Naive thymus-derived CD4-positive, alpha-beta T cell (primary cell): ENCODE measurements at places on chromosomes 11 and 22.

- DNase-seq: no peak
Measured at GRCh38 chr11:1566381-1567051, 5.6 kb downstream of the DUSP8 start.

DNA sequence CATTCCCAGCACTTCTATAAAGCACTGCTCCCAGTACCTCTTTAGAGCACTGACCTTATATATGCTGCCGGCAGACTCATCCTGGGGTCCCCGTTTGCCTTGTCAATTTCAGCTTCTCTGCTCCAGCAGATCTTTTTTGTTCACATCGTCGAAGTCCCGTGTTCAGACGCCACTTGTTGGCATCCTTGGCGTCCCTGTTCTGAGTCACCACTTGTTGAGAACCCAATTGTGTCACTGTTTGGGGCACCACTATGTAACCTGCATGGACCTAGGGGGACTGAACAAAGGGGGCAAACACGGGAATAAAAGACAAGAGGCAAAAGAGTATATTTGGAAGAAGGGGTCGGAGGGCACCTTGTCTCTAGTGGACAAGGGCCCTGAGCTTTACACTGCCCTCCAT is 25.5 kb downstream of the OR10A6 start:
- DNase-seq: no peak

DNA sequence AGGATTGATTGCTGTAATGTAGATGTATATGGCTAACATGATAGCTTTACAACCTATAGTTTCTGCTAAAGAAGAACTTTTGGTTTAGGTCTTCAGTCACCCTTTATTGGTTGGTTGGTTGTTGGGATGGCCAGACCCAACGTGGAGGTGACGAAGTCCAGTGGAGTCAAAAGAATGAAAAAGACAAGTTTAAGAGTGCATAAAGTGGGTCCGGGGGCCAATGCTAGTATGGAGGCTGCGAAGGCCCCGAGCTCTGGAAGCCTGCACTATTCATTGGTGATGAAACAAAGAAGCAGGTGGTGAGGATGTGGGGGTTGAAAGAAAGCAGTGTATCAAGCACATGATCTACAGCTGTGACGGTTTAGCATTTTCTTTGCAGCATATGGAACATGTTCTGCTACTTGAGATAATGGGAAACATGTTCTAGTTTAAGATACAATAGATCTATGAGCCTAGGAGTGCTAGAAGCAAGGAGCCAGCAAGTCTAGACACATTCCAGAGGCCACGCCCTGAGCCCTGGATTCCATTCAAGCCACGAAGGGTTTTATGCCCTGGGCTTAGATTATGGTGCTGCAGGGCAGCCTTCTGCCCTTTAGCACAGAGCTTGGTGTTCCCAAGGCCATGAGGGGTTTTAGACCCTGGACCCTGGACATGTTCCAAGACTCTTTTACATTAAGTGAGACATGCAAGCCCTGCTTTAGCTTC is 6.3 kb downstream of the TCP11L1 start:
- no peak for DNase-seq

DNA sequence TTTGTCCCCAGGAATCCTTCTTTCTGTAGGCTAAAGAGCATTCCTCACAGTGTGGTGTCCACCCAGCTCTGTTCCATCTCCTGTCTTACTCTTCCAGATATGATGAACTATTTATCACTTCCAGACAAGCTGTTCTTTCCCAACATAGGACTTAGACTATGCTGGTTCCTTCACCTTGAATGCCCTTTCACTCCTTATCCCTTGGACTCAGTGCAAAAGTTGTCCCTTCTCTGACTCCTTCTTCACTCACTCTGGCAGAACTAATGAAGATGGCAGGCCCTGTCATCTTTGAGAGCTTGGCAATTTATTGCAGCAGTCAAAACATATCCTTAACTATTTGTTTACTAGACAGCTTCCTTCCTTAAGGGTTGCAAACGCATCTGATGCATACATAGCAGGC is 3.5 kb upstream of the OSBP2 start:
- no peak for DNase-seq

DNA sequence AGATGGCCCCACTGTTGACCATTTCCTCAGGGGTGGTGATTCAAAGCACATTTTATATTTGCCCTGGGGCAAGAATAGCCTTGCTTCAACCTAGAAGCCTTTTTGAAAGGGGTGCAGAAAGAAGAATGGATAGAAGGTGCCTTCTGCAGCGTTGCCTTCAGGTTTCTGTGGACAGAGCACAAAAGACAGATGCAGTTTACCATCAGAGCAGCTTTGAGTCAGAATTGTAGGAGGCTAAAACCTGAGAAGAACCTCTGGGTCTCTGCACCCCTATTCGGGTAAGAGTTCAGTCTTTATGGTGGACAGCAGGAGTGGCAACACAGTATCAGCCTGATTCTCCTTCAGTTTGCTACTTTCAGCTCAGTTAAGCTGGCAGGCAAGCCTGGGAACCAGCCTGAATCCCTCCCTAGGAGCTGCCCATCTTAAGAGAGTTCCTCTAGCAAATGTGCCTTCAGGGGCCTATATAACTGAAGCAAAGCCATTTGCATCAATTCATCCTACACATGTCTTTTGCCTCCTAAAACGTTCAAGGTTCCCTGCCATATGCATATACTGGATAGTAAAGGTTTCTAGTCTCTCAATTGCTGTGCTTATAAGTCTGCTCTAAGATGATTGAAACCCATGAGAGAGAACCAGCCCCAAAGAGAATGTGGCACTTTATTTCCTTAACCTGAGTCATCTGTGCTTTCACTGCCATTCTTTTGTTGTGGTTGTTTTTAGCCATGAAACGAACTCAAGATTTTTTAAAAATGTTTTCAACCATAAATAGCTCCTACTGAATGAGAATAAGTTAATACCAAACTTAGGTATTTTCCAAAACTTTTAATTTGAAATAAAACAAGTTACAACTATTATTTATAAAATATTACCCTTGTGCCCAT is 123.0 kb downstream of the TRIM44 start:
- DNase-seq: peak; percentile 6

DNA sequence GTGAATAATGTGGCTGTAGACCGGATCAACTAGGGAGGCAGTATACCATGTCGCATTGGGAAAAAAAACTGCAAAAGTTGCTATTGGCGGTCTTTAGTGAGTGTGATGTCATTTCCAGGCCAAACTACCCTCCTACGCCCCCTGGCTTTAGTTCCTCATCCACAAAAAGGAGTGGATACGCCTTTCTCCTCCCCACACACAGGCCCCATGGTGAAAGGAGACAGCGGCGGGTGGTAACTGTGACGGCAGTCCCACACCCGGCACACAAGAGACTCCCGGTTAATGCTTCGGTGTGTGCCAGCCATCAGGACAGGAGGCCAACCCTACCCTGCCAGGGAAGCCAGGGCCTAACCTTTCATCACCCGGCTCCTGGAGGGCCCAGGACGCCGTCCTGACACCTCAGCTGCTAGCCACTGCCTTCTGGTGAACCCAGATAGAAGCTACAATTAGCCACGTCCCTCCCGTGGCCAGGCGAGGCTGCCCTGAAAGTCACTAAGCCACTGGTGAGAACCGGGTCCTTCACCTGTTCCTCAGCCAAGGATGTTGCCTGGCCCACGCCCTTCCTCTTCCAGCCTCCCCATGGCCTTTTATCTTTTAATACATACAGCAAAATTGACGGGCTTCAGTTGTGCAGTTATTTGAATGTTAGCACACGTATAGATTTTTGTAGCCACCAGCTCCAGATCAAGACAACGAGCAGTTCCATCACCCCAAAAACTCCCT is 10.8 kb downstream of the TP53I11 start:
- no peak for DNase-seq

GRCh38 chr22:43504666-43505261 is 93.0 kb downstream of the MPPED1 start:
- DNase-seq: no peak

DNA sequence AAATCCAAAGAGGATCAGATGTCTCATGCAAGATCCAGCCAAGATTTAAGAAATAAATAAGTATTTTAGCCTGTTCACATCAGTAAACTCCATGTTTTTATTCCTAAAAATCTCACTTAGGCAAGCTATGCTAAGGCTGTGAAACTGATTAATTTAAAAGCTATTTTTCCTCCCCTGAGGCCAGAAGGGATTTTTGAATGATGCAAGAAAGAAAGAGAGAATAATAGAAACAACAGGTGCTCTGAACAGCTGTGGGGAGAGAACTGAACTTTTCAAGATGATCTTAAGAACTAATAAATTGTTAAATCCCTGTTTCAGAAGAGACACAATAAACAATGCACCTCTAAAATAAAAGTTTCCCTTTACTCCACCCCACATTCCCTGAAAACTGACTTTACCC is 241.6 kb downstream of the DLG2 start:
- DNase-seq: no peak

DNA sequence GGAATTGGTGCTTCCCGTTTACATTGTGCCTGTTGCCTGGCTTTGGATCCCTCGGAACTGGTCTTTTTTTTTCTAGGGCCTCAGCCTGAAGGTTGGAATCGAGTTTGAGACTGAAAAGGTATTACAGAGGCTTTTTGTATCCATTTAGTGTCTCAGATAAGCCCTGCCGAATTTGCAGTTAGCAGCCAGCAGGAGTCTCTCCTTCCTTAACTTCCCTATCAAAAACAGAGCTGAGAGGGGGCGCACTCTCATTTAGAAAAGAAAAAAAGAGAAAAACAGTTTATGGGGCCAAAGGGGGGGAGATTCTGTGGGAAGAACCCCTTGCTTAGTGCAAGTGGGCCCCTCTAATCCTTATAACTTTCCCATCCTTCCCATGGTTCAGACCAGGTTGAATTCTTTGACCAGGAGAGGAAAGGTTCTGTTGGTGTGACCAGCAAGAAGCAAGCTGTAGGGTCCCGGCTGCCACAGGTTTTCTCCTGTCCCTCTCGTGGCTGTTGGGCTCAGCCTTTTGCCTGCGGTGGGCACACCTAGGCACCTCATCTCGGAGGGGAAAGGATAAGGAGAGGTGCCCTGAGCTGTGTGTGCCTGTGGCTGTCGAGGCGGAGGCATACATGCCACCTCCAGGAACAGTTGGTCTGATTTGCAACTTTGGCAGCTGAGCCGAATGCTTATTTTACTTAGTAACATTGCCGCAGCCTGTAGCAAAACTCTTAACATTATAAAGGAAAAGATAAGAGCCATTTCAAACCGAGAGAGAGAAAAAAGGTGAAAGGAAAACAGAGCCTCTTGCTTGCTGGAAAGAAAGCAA is 565.0 kb upstream of the CNTN5 start:
- no peak for DNase-seq

GRCh38 chr11:57881647-57882046 is 120.0 kb downstream of the CTNND1 start:
- no peak for DNase-seq

DNA sequence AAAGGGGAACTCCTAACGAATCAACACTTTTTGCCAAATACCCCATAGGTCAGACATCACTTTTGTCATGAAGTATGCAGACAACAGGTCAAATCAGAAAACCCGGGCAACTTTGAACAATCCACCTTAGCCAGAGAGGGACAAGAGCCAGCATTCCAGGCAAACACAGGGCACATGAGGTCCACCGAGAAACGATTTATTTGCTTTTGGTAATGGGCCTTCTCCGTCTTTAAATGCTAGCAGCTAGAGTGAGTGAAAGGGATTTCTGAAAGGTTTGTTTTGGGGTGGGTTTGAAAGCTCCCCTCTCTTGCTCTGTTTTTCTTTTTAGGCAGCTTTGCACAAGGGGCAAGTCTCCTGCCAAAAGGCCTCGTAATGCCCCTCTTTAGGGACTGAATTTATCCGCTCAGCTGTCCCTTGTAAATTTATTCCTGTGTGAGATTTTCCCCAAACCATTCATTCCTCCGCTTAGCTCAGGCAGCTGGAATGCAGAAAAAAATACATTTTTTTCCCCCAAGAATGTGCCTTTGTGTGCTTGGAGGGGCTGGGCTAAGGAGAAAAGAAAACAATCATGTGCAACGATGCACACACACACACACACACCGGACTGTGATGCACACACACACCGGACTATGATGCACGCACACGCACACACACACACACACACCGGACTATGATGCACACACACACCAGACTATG is 196.9 kb downstream of the SNX19 start:
- DNase-seq: no peak

DNA sequence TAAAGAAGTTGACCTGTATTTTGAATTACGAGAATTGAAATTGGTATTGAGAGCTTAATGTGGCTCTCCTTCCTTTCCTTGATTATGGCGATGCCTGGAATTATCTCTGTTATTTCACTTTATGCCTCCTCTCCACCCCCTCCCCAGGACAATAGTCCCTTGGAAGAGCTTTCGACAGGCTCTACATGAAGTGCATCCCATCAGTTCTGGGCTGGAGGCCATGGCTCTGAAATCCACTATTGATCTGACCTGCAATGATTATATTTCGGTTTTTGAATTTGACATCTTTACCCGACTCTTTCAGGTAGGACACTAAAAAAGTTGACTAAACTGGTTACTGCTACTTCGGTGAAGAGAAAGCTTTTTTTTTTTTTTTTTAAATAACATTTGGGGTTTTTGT is 43.2 kb downstream of the MCAM start:
- DNase-seq: no peak

DNA sequence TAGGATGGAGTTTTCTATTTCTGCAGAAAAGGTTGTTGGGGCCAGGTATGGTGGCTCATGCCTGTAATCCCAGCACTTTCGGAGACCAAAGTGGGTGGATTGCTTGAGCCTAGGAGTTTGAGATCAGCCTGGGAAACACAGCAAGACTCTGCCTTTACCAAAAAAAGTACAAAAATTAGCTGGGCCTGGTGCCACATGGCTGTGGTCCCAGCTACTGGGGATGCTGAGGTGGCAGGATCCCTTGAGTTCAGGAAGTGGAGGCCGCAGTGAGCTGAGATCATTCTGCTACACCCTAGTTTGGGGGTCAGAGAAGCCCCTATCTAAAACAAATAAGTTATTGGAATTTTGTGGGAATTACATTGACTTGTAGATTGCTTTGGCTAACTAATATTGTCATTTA is 71.7 kb downstream of the FDX1 start:
- no peak for DNase-seq

DNA sequence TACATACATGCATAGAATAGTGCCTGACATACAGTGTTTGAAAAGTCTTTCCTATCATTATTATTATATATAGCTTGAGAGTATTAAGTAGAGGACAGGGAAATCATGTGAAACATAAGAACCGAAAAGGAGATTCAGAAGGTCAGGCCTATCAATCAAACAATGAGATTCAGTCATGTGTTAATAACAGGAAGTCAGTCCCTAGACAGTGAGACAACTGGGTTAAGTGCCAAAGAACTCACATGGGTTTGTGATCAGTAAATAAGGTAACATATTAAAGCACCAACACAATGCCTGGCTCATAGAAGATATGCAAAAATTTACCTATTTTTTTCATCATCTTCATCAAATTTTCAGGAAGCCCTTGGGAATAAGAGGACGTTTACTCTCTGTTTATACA is 174.3 kb upstream of the FAT3 start:
- DNase-seq: no peak

GRCh38 chr22:19183216-19183615 is 4.7 kb upstream of the SLC25A1 start:
- DNase-seq: no peak

GRCh38 chr11:47436726-47437125 is 10.5 kb upstream of the PSMC3 start:
- no peak for DNase-seq

- DNase-seq: no peak
Measured at GRCh38 chr22:49548356-49549202, 279.1 kb downstream of the BRD1 start.
